Stimulated activated CD4-positive, alpha-beta T cell treated with anti-CD3 and anti-CD28 coated beads, Interleukin-4, amount 100 ng/mL, for 4 hours (primary cell): ENCODE measurements at places on chromosomes 13 and 19.

DNA sequence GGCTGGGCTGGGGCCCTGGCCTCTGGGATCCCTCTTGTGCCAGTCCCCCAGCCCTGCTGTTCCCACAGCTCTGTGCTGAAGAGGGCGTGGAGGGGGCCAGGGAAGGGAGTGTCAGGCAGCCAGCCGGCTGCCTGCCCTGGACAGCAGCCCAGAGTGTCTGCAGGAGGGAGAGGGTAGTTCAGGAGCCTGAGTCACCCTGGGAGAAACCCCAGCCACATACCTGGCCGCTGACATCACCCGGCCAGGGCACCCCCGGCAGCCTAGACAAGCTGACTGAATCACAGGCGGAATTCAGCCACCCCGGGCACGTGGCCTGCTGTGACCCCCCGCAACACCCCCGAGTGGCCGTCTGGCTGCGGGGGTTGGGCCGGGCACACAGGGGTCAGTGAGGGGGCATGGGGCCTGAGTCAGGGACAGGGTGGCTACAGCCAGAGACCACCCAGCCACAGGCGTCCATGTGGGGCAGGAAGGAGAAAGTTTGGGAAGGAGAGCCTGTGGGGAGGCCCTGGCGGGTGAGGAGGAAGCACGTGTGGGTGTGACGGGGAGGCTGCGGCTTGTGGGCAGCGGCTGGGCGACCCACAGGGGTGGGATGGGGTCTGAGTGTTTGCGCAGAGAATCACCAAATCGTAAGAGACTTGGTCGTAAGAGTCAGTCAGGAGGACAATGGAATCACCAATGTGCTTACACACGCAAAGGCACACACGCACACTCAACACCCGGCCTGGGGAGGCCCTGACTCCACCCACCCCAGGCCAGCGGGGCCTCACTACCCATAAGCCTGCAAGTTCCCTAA lies 11.9 kb upstream of the FOSB start:
- DNase-seq, result peak; percentile 55

- DNase-seq, result no peak
Measured at GRCh38 chr19:33621811-33622504, at the start of gene CHST8. CHST8 (plus strand) TSS chr19:33621953; CDS start chr19:33689262, 67,309 bp downstream.

- DNase-seq, result no peak
Measured at GRCh38 chr13:28333204-28333881, 161.6 kb downstream of the FLT1 start.

DNA sequence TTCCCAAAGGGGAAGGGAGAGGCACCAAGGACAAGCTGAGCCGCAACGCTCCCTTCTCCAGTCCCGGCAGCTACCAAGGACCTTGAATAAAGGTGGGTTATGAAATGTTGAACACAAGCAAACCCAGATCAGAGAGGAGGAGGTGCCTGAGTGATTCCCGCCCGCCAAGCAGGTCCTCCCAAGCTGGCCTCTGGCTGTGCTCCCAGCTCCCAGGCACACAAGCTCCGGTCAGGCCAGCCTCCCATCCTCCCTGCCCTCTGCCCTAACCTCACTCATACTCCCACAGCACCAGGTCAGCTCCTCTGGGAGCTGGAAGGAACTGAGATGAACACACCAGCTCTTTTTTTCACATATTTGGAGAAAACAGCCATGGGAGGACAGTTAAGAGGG lies 3.7 kb downstream of the NAPA start:
- DNase-seq, result no peak

GRCh38 chr19:31255831-31256592 lies 93.2 kb downstream of the TSHZ3 start:
- no peak for DNase-seq

GRCh38 chr13:40564342-40565001 lies 102.0 kb downstream of the FOXO1 start:
- DNase-seq, result no peak

DNA sequence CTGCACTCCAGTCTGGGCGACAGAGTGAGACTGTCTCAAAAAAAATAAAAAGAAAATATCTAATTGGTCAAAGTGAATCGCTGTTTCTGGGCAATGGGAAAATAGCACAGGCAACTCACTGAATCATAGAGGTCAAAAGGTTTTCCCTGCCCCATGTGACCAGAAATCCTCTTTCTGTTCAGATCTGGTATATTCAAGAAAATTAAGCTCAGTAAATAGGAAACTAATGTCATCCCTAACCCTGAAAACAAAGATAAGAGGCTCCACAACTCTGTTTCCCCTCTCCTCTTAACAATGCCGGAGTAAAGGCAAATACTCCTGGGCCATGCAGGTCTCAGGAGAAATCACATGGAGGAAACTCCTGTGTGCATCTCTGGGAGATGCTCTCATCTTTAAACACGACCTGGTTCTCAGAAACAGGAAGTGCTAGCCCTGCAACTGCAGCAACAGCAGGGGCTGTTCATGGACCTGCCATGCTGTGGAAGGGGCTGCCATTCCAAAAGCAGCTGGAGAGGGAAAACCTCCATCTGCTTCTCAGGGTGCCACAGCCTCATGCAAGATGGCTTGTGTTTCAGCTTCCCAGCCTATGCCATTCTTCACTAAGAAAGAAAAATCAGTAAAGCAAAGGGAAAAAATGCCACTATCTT lies 47.5 kb upstream of the SLC7A9 start:
- DNase-seq, result no peak

DNA sequence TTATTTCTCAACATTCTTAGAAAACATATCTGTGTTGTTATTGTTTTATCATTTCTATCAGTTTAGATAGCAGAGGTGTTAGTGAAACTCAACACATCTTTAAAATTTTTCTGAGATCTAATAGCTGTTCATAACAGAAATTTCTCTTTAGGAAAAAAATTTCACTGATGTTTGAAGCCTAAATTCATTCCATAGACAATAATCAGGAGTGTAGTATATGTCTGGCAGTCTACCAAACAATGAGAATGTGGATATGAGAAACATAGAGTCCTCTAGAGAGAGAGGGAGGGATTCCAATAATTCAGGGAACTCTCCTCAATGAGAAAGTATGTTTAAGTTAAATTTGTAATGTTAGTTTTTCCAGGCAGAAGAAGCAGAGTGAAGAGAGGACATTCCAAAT lies 118.2 kb upstream of the EDNRB start:
- DNase-seq, result no peak

DNA sequence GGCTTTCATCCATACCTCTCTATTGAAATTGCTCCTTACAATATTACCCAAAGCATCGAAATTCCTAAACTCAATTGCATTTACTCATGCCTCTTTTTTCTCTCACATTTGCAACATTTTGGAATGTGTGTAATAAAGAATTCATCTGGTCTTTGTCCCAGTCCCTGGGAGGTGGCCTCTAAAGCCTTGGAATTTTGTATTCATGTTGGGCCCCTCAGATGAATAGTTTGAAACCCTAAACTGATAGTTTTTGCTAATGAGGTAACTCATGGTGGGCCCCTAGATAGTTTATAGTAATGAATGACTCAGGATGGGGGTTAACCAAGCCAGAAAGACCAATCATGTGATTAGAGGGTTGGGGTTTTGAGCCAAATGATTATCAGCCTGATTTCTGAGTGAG lies 490.4 kb downstream of the DIAPH3 start:
- DNase-seq, result no peak

DNA sequence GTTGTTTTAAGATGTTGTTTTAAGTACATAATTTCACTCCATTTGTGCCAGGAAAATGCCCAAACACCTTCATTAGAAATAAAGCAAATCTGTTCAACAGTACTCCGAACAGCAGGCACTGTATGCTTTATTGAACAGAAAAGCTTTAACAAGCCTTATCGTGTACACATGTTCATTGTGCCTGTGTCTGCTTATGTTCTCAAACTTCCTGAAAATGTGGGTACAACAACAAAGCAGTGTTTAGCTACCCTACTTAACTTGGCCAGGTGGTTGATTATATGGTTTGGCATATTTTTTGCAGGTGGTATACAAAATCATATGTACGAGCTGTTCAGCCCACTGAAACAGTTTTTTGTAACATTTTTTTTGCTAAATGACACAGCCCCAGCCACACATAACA lies 718.0 kb downstream of the DACH1 start:
- DNase-seq, result no peak

GRCh38 chr13:49874430-49874829 lies 61.7 kb downstream of the SPRYD7 start:
- DNase-seq, result no peak

DNA sequence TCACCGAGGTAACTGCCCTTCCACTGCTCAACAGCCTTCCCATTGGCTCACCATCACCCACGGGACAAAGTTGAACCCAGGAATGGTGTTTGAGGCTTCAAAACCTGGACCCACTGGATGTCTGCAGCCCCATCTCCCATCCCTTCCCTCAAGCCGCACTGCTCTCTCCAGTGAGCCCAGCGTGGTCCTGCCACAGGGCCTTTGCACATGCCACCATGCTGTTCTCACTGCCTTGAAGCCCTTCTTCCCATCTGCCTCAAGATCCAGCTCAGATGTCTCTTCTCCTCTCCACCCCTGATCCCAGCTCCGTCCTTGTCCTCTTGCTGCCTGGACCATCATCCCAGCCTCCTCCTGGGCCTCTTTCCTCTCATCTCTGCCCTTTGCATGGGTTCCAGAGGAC lies 4.0 kb downstream of the SHISA7 start:
- no peak for DNase-seq

DNA sequence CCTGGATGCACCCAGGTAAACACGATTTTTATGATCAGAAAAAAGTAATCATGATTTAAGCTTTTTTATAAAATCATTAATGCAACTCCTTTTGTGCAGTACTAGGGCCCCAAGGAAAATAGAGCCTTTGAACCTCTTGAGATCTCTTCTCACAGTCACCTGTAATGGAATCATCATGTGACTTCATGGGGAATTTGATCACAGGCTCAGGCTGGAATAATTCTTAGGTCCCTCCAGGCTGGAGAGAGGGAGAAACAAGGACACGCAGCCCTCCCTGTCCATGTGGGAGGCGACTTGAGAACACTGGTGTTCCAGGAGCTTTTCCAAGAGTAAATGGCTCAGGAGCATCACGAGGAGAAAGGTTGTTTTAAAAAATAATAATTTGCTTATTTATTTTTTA lies 156.1 kb downstream of the NUFIP1 start:
- DNase-seq, result no peak

DNA sequence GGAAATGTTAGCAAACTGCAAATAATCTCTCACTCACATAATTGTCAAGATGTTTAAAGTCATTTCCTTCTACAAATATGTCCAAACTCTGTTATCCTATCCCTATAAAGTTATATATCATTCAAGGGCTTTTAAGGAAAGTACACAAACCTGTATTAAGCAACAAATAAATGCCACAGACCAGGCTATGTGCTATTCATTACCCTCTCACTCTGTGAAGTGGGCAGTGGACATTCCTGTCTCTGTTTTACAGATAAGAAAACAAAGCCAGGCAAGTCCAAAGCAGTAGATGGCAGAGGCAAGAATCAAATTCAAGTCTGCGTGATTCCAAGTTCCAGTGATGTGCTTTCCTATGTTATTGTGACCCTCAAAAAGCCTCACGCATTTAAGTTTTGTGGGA lies 140.6 kb downstream of the LHFPL6 start:
- no peak for DNase-seq

GRCh38 chr13:83008212-83008929 lies 873.9 kb downstream of the SLITRK1 start:
- no peak for DNase-seq

GRCh38 chr13:96617528-96617927 lies 376.7 kb downstream of the OXGR1 start:
- no peak for DNase-seq

DNA sequence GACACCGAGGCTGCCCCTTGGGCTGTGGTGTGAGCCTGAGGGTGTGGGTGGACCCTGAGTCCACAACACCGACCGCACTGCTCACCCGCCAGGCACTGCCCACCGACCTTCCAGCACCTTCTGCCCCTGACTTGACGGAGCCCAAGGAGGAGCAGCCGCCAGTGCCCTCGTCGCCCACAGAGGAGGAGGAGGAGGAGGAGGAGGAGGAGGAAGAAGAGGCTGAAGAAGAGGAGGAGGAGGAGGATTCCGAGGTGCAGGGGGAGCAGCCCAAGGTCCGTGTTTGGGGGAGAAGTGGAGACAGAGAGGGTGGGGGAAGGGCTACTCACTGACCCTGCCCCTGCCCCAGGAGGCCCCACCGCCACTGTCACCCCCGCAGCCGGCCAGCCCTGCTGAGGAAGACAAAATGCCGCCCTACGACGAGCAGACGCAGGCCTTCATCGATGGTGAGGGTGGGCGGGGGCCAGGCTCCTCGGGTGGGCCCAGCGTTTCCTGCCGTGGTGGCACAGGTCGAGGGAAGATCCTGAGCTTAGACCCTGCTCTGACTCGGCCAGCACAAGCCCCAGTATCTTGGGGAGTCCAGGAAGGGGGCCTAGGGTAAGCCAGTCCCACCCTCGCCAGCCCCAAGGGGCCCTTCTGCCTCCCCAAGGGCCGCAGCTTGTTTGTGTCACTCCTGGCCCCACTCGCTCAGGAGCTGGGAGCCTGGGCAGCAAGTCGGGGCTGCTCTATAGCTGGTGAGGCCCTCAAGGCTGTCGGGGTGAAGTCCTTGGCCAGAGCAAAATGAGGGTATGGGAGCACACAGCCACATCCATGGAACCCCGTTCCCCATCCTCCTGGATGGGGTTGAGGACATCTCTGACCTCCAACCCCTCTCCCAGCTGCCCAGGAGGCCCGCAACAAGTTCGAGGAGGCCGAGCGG lies 12.2 kb downstream of the PRKCSH start:
- no peak for DNase-seq

DNA sequence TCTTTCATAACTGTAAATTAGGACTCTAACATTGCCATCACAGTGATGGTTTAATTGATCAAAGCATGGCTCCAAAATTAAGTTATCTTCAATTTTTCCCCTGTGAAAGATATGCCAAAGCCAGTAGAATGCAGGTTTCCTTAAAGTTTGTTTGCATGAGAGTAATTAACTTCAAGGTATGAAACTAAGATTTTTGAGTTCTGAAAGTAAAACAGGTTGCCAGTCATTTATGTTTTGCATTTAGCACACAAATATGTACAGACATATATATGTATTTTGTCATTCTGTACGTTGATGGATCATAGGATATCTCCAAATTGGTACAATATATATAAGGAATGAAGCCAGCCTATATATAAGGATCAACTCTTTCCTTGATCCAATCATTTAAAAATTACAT lies 23.6 kb upstream of the NDFIP2 start:
- DNase-seq, result no peak
